ENCODE measurements at places on chromosomes 11 and 22.

DNA sequence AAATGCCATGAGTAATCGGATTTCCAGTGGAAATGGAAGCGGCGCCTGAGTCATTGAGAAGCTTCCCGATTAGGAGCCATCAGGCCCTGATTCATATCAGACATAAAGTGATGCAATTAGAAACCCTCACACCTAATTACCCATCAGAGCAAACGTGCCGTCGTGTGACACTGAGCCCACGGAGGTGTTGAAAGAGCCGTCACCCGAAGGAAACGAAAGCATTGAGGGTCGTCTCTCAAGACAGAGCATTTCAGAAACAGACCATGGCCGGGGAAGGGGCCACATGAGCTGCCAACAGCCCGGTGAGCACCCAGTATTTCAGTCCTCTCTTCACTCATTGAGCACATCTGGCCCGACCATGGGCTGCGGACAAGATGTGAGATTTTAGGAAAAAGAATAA lies 829.3 kb downstream of the TBC1D22A start:
- DNase-seq: no peak

GRCh38 chr22:27709919-27710675 lies 91.5 kb downstream of the MN1 start:
- DNase-seq: no peak

GRCh38 chr11:117010808-117011540 lies 87.3 kb downstream of the SIK3 start:
- no peak for DNase-seq

- DNase-seq: no peak
Measured at GRCh38 chr11:696955-697491, 1.4 kb downstream of the TMEM80 start.

DNA sequence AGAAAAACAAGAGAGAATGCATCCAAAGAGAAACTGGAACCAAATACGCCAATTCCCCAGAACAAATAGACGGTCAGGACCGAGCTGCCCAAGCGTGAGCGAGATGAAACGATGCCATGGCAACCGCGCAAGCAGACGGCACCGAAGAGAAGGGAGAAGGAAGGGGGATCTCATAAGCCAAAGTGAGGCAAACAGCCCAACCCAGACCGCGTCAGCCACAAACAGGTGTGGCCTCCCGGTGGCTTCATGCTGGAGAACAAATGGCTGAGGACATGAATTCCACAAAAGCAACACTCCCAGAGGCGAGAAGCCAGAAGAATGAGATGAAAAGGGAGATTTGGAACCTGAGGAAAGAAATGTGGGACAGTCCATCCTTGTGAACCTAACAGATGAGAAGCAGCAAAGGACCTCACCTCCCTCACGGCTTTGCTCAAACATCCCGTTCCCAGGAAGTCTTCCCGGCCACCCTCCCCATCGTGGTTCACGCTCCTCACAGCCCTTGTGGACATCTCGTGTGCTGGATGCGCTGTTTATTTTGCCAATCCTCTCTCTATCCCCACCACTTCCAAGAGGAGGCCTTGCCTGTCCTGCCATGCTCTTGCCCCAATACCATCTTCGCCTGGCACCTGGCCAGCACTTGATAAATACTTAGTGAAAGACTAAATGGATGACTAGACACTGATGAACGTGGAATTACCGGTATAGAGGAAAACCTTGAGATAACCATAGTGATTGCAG lies 89.1 kb upstream of the RTL6 start:
- no peak for DNase-seq

- DNase-seq: no peak
Measured at GRCh38 chr11:71255323-71255722, 2.9 kb upstream of the SHANK2 start.

- DNase-seq: no peak
Measured at GRCh38 chr22:27879923-27880322, 39.1 kb downstream of the PITPNB start.

DNA sequence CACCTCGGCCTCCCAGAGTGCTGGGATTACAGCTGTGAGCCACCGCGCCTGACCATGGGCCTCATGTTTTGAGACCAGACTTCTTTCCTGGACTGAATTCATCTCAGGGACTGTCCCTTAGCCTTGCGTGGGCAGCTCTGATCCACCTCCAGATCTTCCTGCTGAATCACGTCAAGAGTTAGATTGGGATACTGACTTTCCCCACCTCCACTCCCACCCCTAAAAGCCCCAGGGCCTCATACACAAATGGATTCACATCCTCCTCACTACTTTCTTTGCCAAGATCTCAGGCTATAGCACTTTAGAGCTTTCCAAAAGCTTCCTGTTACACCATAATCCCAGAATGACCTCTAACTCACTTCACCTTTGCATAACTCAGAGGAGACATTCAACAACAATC lies 12.1 kb downstream of the CCDC87 start:
- DNase-seq: no peak

DNA sequence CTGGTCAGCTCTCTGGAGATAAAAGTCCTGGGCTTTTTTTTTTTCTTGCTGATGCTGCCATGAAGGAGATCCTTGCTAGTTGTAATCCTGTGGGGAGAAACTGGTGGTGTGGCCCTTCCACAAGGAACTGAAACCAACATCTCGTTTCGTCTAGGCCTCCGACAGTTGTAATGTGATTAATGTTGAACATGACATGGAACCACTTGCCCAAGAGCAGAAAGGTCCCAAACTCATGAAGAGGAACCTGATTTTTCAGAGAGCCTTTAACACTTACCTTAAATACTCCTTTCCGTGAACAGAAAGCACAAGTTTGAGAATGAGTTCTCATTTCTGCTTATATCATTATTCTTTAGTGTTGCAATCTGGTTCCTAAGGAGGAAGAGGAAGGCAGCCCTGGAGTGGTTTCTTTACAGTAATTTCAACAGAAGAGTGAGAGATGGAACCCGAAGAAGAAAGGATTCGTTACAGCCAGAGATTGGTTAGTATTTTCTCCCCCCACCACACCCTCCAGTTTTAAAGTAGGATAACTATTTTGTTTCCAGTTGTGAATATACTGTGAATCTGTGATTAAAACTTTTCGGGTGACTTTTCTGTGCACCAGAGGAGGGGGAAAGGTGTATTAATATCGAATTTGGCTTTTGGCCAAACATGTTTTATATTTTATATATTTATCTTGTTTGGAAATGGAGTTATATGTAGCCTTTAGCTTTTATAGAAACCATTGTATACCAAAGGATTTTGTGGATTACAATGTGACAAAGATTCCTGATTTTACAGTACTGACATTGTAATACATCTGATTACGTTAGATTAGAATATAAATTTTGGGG lies 2.0 kb downstream of the KDM2A start:
- DNase-seq: no peak
